ENCODE measurements at places on chromosomes 5 and 9. TPM values are rescaled to one million over a fixed set of nuclear protein-coding genes. Genes with fewer than 3 reads are reported as not detected.

DNA sequence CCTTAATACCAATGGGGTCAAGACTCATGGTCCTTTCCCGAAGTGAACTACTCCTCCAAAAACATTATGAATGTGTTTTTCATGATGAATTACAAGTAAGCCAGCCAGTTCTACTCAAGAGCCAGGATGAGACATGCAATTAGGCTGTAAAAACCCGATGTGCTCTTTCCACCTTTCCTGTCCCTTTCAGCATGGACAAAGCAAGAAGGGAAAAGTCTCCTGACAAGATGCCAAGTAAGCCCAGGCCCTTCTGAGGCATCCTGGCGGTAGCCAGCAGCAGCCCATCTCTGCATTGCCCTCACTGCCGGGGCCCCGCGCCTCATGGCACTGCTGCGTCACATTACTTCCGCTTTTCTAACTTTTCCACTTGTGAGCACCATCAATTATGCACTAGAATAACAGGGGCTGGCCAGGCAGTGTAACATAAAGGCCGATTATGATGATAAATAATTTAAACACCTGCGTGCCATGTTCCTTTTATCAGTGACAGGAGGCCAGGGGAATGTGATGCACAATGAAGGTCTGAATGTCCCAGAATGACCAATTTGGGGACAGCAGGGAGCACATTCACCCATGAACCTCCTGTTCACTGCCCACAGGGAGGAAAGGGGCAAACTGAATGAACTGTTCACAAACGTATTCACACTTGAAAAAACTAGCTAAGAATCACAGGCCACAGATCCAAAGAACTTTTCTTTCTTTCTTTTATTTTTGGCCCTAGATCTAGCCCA lies 37.4 kb downstream of the EFNA5 start:
- no peak overlapping the region for H3K4me3 ChIP-seq
- H3K27me3 ChIP-seq = no peaks in the 10 kb centered on the region

DNA sequence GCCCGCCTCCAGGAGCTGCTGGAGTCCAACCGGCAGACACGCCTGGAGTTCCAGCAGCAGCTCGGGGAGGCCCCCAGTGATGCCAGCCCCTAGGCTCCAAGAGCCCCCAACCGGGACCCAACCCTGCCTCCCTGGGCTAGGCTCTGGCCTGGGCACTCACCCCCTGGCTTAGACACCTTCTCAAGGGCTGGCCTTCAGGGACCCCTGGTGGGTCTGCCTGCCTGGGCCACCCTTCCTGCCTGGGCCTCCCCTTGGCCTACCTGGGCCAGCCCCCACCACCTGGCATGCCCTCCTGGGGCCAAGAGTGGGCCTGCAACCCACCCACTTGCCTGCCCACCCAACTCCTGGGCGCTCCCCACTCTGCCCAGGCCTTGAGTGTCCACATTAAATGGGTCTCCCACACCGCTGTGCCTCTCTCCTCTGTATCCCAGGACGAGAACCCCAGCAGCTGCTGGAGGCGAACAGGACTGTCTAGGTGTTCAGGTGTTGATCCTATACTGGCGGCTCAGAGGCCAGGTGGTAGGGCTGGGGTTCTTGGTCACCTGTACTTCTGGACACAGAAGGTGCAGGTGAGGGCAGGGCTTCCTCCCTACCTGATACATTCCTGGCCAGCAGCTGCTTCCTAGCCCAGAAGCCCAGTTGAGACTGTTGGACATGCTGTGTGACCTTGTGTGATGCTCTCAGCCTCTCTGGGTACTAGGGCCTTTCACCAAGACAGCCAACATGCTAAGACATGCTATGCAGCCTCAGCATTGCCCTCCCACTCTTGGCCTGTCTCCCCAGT lies 3.6 kb downstream of the BBLN start:
- peaks cover 18% of the 10 kb centered on the region for H3K4me1 ChIP-seq
- no peaks in the 10 kb centered on the region for H3K27me3 ChIP-seq
- H3K27ac ChIP-seq = no peak overlapping the region
- peaks cover 17% of the 10 kb centered on the region for H3K36me3 ChIP-seq

DNA sequence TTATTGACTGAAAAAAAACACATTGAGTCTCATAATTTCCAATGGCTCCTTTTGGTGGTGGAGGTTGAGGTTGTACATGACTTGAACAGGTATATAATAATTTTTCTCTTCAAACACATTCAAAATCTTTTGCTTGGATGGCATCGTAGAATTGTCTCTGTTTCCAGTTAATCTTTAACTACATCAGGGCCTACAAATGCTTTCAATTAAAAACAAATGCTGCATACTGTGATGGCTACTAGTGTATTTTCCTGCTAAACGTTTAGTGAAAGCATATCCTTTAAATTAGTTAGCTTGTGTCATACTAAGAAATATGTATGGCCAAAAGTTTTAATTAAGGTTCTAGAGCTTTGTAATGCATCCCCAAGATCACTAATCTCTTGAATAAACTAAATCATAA lies 313.8 kb downstream of the SLF1 start:
- H3K36me3 ChIP-seq = no peaks in the 10 kb centered on the region
- H3K4me1 ChIP-seq = no peaks in the 10 kb centered on the region
- H3K4me3 ChIP-seq = no peak overlapping the region

DNA sequence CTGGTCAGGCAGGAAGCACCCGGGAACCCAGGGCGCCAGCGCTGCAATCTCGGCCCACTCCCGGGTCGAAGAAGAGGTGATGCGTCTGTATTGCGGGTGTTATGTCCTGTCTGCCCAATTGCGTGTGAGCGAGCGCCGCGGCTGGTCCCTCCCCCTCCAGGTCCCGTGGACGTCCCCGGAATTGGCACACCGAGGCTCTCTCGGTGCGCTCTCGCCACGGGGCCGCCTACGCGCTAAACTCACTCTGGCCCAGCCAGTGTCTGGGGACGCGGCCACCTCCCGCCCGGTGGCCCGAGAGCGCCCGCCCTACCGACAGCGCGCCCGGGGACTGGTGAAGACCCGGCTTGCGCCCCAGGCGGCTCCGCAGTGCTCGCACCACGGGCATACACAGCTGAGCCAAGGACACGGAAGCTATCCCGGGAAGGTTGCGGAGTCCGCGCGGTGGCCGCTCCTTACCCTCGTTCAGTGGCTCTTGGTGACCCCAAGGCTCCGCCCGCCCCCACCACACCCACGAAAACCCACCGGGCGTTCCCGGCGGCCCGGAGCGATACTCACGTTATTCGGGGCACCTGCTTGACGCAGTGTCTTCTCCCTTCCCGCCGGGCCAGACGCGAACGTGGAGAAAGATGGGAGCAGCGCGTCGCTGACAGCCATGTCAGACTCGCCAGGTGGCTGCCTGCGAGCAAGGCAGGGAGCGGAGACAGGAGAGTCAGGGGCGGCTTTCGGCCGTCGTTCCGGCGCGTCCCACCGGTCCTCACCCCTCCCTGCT lies 1.0 kb downstream of the KLF4 start:
- H3K4me1 ChIP-seq = peaks cover 38% of the 10 kb centered on the region
- peak overlapping the region; percentile 92 for H3K4me3 ChIP-seq
- H3K27ac ChIP-seq = peak overlapping the region; percentile 95
- H3K27me3 ChIP-seq = peaks cover 47% of the 10 kb centered on the region
- H3K36me3 ChIP-seq = no peaks in the 10 kb centered on the region
- DNase-seq = peak; percentile 71

GRCh38 chr9:128286440-128286839 lies 10.4 kb downstream of the SWI5 start:
- H3K4me1 ChIP-seq = peaks cover 11% of the 10 kb centered on the region
- no peak overlapping the region for H3K27ac ChIP-seq
- DNase-seq = no peak
- H3K4me3 ChIP-seq = no peak overlapping the region

DNA sequence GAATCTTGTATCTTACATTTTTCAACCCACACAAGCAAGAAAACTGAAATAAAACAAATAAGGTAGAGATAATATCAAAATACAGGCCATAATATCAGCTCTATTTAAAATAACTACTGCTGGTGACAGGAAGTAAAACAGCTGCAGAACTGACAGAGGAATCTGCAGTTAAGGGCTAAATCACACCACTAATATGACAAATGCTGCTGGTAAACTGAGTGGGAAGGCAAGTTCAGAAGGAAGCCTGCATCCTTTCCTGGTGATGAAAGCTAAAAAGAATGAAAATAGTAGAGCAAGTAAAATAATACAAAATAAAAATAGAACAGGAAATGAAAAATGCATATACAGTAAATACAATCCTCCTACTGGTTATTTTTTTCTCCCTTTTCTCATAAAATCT lies 1293.7 kb upstream of the C9orf72 start:
- no peaks in the 10 kb centered on the region for H3K4me1 ChIP-seq
- H3K27me3 ChIP-seq = no peaks in the 10 kb centered on the region
- H3K27ac ChIP-seq = no peak overlapping the region
- H3K4me3 ChIP-seq = no peak overlapping the region
- no peaks in the 10 kb centered on the region for H3K36me3 ChIP-seq

DNA sequence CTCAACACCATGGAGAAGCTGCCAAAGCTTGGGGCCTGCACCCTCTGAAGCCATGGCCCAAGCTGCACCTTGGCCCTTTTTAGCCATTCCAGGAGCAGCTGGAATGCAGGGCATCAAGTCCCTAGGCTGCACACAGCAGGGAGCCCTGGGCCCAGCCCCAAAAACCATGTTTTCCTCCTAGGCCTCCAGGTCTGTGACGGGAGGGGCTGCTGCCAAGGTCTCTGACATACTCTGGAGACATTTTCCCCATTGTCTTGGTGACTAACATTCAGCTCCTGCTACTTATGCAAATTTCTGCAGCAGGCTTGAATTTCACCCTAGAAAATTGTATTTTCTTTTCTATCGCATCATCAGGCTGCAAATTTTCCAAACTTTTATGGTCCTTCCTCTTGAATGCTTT lies 64.6 kb downstream of the ELOVL7 start:
- H3K27ac ChIP-seq = no peak overlapping the region
- DNase-seq = no peak
- H3K36me3 ChIP-seq = no peaks in the 10 kb centered on the region
- H3K4me3 ChIP-seq = no peak overlapping the region
- peaks cover 4% of the 10 kb centered on the region for H3K27me3 ChIP-seq

- peaks cover 17% of the 10 kb centered on the region for H3K36me3 ChIP-seq
- no peak for DNase-seq
- H3K4me1 ChIP-seq = peaks cover 49% of the 10 kb centered on the region
Measured at GRCh38 chr5:78799266-78800017, 150.9 kb upstream of the LHFPL2 start.

- no peak for DNase-seq
- H3K4me1 ChIP-seq = peaks cover 13% of the 10 kb centered on the region
- H3K4me3 ChIP-seq = no peak overlapping the region
- H3K27me3 ChIP-seq = peaks cover 8% of the 10 kb centered on the region
- peaks cover 5% of the 10 kb centered on the region for H3K36me3 ChIP-seq
Measured at GRCh38 chr9:99262949-99263418, 40.9 kb downstream of the SEC61B start.

GRCh38 chr5:178433273-178433775 lies 156.9 kb downstream of the COL23A1 start:
- H3K27ac ChIP-seq = no peak overlapping the region
- no peak overlapping the region for H3K4me3 ChIP-seq
- H3K27me3 ChIP-seq = no peaks in the 10 kb centered on the region
- no peaks in the 10 kb centered on the region for H3K36me3 ChIP-seq

DNA sequence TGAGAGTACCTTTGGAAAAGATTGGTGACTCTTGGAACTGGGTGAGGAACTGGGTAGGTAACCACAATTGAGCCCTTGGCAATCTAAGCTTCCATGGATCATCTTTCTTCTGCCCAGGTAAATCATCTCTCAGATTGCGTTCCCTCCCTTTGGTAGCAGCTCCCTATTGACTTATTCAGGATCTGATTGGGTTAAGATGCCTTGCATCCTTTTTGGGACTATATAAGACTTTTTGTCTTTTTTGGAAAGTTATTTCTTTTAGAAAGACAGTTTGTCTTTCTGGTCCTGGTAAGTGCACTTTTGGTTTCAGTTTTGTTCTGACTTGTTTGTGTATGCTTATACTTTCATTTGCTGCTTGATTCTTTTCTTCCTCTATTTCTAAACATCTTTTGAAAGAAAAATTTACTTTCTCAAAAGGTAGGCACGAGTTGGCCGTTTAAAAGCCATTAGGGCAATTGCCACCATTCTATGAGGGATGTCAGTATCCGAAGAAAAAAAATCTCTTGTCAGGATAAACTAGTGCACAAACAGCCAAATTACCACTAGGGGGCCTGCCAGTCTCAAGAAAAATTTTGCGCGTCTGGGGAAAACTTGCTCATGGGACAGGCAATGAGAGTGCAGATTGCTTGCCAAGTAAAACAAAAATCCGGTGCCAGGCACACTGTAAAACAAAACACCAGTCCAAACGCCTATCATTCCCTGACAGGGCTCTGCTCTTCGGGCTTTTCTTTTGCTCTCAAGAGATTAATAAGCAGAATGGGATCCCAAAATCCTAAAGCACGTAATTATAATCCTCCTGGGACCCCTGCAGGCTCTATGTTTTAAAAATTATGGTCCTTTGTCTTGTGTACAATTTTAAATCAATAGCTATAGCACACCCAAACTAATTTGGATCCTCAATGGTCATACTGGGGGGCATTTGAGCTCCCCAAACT lies 12.8 kb downstream of the OR1J1 start:
- H3K27ac ChIP-seq = peak overlapping the region; percentile 51
- H3K27me3 ChIP-seq = peaks cover 62% of the 10 kb centered on the region
- H3K36me3 ChIP-seq = peaks cover 6% of the 10 kb centered on the region

IL5 gene
- polyA plus RNA-seq = not detected
